ENCODE measurements at places on chromosomes 11 and 22. TPM values are rescaled to one million over a fixed set of nuclear protein-coding genes. Genes with fewer than 3 reads are reported as not detected.

DNA sequence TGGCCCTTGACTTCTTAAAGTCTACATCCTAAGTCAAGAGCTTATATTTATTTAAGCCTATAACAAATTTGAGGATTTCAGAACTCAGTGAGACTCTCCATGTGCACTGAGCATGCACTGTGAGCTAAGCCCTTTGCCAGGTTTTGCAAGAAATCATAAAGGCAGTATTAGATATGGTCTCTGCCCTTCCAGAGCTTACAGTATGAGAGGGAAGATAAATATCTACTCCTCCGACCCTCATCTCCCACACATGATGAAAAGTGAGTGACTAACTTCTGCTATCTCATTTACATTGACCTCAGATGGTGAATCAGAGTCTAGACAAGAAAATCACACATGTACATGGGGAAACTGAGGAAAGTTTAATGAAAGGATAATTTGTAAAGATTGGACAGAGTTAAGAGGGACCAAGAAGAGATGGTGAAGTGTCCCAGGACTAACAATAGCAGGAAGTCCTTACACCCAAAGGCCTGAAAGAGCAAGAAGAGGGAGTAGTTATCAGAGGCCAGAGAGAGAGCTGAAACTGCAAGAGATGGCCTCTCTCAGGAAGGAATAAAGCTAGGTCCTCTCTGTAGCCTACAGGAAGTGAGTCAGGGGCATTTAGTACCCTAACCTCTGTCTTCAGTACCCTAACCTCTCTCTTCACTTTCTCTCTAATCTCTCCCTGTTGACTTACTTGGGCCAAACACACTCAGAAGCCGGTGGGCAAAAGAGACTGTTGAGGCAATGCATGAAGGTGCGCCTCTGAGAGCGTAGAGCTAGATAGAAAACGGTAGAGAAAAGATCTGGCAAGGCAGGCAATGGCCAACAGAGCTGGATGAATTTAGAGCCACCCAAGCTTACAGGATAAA, 23.0 kb upstream of the BLID start:
- no peak for DNase-seq

DNA sequence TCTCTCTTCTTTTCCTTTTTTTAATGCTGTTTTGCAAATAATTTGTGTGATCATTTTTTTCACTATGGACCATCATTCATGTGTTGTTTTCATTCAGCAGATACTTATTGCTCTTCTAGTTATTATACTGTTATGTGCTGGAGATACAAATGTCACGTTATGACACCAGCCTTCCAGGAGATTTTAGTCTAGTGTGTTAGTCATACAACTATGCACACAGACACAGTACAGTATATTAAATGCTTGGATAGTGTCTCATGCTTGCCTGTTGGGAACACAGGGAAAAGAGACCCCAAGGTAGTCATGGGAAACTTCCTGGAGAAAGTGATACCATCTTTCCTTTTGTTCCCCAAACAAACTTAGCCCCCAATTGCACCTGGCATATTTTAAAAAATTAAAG, 116.1 kb downstream of the UVRAG start:
- DNase-seq, result no peak

DNA sequence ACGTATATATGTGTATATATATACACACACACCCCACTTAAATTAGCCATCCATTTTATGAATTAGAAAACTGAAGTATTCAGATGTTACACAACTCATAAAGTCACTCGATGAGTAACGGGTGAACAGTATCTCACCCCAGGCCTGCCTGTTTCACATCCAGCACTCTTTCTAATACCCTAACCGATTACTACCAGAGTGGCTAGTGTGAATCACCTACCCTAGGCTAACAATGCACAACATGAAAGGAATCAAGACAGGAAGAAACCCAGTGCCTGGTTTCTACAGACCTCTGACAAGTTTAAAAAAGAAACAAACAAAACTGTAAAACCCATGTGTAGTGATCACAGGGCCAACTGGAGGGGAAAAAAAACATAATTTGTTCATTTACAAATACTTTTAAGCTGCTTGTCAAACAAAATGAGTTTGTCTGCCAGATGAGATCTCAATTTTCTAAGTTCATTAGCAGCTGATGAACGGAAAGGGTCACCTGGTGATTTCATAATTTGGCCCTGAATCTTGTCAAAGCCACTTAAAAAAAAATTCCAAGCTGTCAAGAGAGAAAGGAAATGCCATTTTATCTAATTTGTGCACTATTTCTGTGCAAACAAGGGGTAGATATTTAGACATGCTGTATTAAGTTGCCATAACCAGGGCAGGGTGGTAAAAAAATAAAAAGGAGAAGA, 134.8 kb downstream of the LARGE1 start:
- no peak for DNase-seq

- DNase-seq, result no peak
Measured at GRCh38 chr11:5489576-5490357, 1.3 kb downstream of the OR52D1 start.

DNA sequence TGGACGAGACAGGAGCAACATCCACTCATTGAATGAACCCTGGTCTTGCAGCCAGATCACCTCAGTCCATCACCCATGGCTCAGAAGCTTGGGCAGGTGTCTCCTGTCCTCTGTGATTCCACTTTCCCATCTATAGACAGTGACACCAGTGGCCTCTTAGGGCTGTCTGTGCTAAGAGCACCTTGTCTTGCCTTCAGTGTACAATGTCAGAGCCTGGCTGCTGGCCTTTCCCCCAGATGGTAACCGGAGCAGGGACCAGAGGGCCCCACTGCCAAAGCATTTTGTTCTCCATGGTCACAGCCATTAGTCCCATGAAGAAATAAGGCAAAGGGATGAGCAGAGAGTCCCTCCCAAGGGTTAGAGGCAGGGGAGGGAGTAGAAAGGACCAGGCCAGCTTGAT, 35.4 kb downstream of the PKNOX2 start:
- DNase-seq, result no peak

DNA sequence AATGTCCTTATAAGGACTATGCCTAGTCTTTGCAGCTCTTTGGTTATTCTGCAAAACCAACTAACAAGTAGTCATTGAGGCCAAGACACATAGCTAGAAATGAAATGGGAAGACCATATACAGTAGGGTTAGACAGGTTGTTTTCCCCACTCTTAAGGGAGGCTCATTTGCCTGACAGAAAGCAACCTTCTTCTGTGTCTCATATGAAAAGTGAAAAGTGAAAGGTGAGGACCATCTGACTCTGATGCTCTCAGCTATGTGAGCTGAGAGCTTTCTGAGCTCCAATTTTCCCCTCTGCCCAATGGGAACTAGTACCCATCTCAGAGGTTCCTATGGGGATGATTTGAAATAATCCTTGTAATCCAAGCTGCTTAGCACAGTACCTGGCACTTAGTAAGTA, 142.0 kb upstream of the BDNF start:
- DNase-seq, result no peak

SC5D gene
- total RNA-seq, result 20.4 TPM

Data from activated CD4-positive, alpha-beta T cell treated with anti-CD3 and anti-CD28 coated beads, Interleukin-2, amount 10 ng/mL, durations not matched to agents 7 days and 5 days (primary cell).